Activated CD8-positive, alpha-beta T cell treated with anti-CD3 and anti-CD28 coated beads for 36 hours (primary cell): ENCODE measurements at places on chromosomes 2 and 18. TPM values are rescaled to one million over a fixed set of nuclear protein-coding genes. Genes with fewer than 3 reads are reported as not detected.

The CRYGC gene
- total RNA-seq, result not detected

The COL4A4 gene
- total RNA-seq, result not detected

The PTPRN gene
- total RNA-seq, result 0.92 TPM

The AOX1 gene
- 0.69 TPM for total RNA-seq

The NT5DC4 gene
- total RNA-seq, result not detected

The PRSS56 gene
- total RNA-seq, result not detected

GRCh38 chr18:32324181-32324580 lies 134.3 kb downstream of the MEP1B start:
- no peak for DNase-seq

GRCh38 chr2:128373451-128374000 lies 54.9 kb upstream of the HS6ST1 start:
- DNase-seq, result no peak

DNA sequence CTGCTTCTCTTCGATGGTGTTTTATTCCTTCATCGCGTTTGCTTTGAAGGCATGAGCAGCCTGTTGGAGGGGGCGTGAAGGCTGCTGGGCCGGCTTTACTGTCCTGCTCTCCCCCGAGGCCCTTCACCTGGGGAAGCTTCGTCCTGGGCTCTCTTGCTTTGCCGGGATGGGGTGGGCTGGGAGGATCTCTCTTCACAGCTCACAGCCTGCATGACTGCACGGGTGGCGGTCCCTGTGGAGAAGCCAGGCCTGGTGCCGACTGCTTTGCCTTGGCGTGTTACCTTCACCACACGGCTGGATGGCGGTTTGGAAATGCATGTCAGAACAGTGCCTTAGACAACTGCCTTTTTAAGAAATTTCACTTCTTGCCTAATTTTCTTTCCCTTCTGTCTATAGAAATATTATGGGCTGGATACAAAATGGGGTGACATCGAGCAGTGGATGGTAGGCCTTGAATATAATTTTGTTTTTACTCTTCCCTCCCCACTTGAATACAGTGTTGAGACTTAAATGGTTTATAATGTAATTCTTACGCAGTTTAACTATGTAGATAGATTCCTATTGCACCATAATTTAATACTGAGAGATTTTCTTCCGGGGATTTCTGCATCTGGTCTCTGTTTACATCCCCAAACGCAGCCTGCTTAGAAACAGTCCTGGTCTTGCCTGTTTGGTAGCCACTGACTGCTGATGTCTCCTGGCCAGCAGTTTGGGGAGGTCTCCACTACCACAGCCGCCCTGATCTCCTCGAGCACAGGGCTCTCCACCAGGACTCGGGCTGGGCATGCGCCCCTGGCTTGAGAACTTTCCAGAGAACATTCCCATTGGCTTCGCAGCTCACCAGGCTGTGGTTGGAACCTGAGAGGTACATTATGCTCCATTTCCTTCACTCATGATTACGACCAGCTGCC lies 81.0 kb upstream of the RBM44 start:
- no peak for DNase-seq

GRCh38 chr2:85769236-85769982 lies 15.6 kb downstream of the ATOH8 start:
- DNase-seq, result peak; percentile 20

- DNase-seq, result no peak
These were observed 52.2 kb downstream of the SMAD7 start for GRCh38 chr18:48898521-48898920.

DNA sequence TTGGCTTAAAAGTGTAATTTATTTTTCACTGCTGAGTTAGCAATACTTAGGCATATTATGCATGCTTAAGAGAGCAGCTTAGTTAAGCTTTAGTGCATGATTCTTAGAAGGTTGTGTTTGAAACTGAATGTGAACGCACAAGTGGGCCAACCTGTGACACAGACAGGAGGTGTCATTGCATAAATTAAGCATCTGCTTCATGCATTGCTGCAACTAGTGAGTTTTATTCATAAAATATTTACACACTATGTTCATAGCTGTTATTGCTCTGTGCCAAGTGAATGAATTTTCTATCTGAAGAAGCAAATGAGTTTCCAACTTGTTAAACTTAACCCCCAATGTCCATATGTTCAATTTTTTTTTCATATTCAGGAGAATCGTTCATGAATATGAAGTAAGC lies 806.4 kb downstream of the GALR1 start:
- no peak for DNase-seq

GRCh38 chr2:21123473-21124393 lies at the start of gene TDRD15:
TDRD15 (plus strand) TSS chr2:21123968; CDS start chr2:21137468, 13,500 bp downstream.
- no peak for DNase-seq

- no peak for DNase-seq
These were observed 43.1 kb upstream of the PTH2R start for GRCh38 chr2:208363485-208363884.

DNA sequence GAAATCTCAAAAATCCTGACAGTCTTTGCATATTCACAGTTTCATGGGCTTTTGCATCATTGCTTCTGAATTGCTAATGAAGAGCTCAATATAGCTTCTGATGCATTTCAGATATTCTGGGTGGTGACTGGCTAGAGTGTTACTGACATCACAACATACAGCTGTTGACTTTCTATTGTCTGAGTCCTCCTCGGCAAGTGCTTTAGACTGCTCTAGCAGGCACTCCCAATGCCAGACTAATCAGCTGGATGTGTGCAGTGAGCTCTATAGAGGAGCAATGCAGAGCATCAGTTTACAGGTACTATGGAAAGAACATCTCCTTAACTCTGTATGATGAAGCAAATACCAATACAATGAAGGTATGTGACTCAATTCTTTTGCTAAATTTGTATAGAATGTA lies 54.9 kb downstream of the R3HDM1 start:
- DNase-seq, result no peak

- DNase-seq, result no peak
These were observed 37.6 kb downstream of the RND3 start for GRCh38 chr2:150449856-150450255.

DNA sequence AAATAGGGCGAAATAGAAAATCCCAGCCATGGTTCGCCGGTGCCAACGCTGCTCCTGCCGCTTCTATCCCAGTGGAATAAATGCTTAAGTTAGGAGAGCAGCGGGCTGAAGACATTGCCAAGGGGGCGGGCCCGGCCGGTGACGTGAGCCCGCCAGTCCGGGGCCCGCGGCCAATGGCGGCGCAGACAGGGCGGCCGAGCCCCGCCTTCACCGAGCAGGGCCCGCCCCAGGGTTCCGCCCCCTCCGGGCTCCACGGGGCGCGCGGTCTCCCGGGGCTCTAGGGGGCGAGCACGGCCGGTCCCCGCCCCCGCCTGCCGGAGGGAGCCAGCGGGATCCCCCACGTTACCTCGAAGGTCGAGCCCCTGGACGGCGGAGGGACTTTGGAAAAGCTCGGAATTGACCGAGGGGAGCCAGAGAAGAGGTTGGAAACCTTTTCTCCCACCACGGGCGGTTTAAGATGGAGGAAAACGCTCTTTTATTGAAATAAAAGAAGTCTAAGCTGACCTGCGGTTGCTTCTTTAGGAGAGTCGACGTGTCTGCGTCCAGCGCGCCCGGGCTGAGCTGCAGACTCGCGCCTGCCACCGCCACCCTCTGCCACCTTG lies at the start of gene EPHA4:
TSS of gene EPHA4 (minus strand) at position 86 of the 602 bp plus-strand sequence. CDS start at position 30, 56 bp downstream.
- peak; percentile 80 for DNase-seq

GRCh38 chr2:226611944-226612318 lies 187.7 kb downstream of the IRS1 start:
- no peak for DNase-seq

GRCh38 chr2:869357-869871 lies 81.2 kb upstream of the SNTG2 start:
- no peak for DNase-seq

GRCh38 chr2:159292157-159292556 lies 5.7 kb upstream of the WDSUB1 start:
- DNase-seq, result no peak

GRCh38 chr2:97663962-97664635 lies at the start of gene ACTR1B:
ACTR1B (minus strand) TSS chr2:97664044; CDS start chr2:97663890, 154 bp downstream.
- DNase-seq, result peak; percentile 99

DNA sequence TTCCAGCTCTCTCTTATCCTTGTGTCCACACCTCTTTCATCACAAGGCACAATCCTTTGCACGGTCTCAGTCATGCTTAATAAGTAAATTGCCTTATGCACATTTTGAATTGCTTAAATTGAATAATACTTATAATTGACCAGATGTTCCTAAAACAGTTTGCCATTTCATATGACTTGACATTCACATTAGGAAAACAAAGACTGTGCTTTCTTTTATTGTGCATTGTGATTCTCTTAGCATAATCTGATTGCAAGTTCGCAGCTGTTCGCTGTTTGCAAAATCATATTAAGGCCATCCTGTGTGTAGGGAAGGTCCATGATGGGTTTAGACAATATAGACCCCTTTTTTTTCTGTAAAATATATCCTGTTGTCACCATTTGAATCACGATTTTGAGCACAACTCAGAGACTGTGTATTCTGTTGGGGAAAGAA lies 75.6 kb downstream of the RNF144A start:
- no peak for DNase-seq
